Stimulated activated CD8-positive, alpha-beta memory T cell treated with anti-CD3 and anti-CD28 coated beads, Interleukin-7, amount 100 ng/mL, for 1 hour (primary cell): ENCODE measurements at places on chromosomes 11 and 22.

GRCh38 chr11:63756919-63757761 lies 11.4 kb downstream of the ZFTA start:
- no peak for DNase-seq

DNA sequence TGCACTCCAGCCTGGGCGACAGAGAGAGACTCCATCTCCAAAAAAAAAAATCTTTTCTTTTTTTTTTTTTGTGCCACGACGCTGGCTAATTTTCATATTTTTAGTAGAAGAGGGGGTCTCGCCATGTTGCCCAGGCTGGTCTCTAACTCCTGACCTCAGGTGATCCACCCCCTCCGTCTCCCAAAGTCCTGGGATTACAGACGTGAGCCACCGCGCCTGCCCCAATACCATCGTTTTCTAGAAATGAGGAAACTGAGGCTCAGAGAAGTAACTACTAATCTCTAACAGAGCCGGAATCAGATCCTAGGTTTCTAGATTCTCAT lies 13.5 kb downstream of the SSH3 start:
- no peak for DNase-seq

- DNase-seq = no peak
These were observed 14.3 kb downstream of the ADORA2A start for GRCh38 chr22:24441406-24442351.

DNA sequence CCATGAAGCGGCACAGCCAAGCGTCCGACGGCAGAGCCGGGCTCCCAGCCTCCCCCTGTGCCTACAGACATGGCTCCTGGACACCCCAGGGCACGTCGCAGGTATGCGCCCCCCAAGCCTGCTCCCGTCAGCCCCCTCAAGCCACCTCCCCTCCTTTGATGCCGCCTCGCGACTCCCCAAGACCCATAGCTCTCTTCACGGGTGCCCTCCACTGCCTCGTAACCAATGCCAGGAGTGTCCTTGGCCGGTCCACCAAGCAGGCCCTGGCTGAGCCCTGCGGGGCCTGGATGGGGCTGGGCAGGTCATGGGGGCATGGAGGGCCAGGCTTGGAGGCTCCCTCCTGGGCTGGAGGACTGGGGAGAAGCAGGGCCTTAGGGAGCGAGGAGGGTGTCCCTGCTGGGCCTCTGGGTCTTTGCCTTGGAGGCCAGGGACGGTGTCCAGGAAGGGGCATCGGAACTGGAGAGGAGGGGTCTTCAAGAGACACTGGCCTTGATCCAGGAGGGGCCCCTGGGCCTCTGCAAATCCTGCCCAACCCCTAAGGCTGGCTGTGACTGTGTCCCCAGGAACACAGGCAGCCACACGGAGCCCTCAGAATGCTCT lies 9.2 kb downstream of the ANO9 start:
- DNase-seq = no peak

- no peak for DNase-seq
These were observed 5.2 kb upstream of the LIF start for GRCh38 chr22:30251711-30252110.

GRCh38 chr11:41334007-41334933 lies 125.2 kb downstream of the LRRC4C start:
- no peak for DNase-seq

DNA sequence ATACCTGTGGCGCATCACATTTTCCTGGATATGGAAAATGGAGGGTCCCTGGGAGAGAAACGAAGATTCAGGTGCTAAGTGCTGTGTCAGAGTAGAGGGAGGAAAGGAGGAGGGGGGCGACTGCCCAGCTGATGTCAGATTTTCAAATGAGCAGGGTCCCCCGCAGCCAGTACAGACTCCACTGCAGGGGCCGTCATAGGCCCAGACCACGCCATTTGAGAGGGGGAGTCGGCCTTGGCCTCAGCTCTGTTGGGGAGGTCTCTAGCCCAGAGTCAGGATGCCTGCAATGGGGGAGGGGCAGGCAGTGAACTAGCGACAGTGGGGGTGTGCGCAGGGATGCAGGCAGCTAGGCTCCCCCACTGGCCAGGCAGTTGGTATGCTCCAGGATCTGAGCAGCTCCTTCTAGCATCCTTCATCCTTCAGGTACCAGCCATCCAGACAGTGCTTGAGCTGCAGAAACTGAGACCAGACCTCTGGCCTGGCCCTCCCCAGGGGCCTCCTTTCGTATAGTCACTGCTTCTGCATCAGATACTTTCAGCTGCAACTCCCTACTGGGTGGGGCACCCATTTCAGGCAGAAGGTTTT lies at the start of the genes BSCL2 and GNG3:
Gene BSCL2 (minus strand): TSS at position 148 of the 585 bp plus-strand sequence. CDS start 229 bp downstream, outside the sequence.
Gene GNG3 (plus strand): TSS at position 400 of the 585 bp plus-strand sequence. CDS start 620 bp downstream, outside the sequence.
- no peak for DNase-seq

GRCh38 chr22:36384766-36385481 lies 2.8 kb downstream of the MYH9 start:
- no peak for DNase-seq

DNA sequence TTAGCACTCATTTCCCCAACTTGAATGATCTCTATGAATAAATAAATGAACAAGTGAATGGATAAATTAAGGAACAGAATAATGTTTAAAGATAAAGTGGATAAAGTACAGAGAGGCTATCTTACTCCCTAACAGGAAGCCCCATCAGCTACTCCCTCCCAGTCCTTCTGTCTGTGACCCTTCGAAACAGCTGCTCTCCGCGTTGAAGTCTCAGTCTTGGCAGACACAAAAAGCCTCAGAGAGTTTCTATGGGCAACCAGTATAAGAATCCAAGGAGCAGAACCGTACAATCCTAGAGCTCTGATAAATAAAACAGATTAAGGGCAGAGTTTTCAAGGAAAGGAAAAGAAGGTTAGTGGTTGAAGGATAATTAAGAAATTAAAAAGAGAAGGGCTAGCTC lies 35.0 kb downstream of the GUCY1A2 start:
- no peak for DNase-seq

GRCh38 chr22:30877662-30878515 lies 90.7 kb downstream of the MORC2 start:
- DNase-seq = no peak

- DNase-seq = no peak
These were observed 226.1 kb upstream of the FAT3 start for GRCh38 chr11:91998481-91998880.

GRCh38 chr11:3823303-3823702 lies 14.9 kb downstream of the PGAP2 start:
- no peak for DNase-seq

DNA sequence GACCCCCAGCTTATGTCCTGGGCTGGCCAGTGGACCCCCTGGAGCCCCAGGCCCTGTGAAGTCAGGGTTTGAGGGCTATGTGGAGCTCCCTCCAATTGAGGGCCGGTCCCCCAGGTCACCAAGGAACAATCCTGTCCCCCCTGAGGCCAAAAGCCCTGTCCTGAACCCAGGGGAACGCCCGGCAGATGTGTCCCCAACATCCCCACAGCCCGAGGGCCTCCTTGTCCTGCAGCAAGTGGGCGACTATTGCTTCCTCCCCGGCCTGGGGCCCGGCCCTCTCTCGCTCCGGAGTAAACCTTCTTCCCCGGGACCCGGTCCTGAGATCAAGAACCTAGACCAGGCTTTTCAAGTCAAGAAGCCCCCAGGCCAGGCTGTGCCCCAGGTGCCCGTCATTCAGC lies 24.6 kb downstream of the CSF2RB start:
- DNase-seq = no peak

GRCh38 chr11:5040876-5041275 lies 5.5 kb upstream of the OR52J3 start:
- DNase-seq = no peak

GRCh38 chr11:85947431-85948272 lies 92.5 kb downstream of the CCDC83 start:
- no peak for DNase-seq

DNA sequence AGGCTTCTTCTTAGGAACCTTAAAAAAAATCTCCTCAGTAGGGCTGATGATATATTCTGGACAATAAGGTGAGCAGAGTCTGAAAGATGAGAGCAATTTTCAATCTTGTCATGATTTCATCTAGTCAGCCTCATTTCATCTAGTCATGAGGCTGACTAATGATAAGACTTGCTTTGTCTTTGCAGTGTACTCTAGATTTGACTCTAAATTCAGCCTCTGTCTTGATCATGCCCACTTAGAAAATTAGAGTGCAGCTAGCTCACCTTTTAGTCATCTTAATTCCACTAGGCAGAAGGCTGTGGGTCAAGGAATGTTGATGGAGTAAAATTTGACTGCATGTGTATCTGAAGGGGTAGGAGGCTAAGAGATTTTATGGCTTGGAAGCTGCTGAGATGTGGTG lies 5.5 kb downstream of the EHF start:
- no peak for DNase-seq

- DNase-seq = no peak
These were observed 36.7 kb downstream of the STIM1 start for GRCh38 chr11:3892156-3892555.

GRCh38 chr22:28983788-28984441 lies 77.7 kb downstream of the C22orf31 start:
- DNase-seq = no peak

GRCh38 chr11:127000981-127001380 lies 411 bp upstream of the KIRREL3 start:
- no peak for DNase-seq

- no peak for DNase-seq
These were observed 16.6 kb downstream of the PAK1 start for GRCh38 chr11:77457340-77457739.

DNA sequence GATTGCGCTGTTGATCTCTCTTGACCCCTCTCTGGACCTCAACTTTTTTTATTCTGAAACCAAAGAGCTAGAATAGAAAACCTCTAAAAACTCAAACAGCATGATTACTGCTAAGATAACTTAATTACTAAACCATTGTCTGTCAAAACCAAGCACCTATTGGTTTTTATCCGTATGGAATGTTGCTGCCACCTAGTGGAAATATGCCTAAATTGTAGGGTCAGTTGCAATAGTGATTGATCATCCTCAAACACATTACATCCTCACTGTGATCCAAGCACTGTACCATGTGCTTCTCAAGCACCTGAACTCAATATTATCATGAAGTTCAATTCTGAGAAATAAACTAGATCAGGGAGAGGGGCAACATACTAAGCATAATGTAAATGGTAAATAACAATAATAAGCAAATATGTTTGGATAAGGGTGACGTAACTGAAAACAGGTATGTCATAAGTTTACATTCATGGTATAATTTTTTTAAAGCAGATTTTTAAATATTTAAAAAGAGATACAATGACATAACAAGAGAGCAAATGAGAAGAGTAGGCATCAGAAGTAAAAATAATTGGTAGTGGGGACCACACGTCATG lies 3.8 kb upstream of the OR5A2 start:
- no peak for DNase-seq

- no peak for DNase-seq
These were observed 30.4 kb downstream of the POU2F3 start for GRCh38 chr11:120270386-120270785.

- peak; percentile 4 for DNase-seq
These were observed 599 bp downstream of the NPTXR start for GRCh38 chr22:38843201-38843656.

GRCh38 chr11:18722293-18722637 lies 3.7 kb downstream of the IGSF22 start:
- DNase-seq = no peak

DNA sequence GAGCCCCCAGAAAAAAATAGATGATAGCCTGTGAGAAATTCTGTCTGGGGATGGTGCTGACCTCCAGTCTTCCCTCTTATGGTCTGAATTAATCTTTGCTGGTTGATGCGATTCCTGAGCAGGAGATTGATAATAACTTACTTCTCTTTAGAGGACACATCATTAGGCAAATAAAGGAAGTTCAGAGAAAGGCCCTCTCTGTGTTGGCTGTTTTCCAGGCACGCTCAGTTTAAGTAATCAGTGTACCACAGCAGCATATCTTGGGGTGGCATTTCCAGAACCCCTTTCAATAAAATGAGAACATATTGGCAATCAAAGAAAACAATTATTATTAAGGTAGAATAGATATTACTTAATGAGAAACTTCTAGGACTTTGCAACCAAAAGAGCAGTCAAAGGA lies 1129.3 kb upstream of the RAG2 start:
- no peak for DNase-seq

GRCh38 chr11:47378836-47379170 lies 456 bp upstream of the SPI1 start:
- no peak for DNase-seq

- no peak for DNase-seq
These were observed 18.1 kb downstream of the TMPRSS13 start for GRCh38 chr11:117910941-117911655.

DNA sequence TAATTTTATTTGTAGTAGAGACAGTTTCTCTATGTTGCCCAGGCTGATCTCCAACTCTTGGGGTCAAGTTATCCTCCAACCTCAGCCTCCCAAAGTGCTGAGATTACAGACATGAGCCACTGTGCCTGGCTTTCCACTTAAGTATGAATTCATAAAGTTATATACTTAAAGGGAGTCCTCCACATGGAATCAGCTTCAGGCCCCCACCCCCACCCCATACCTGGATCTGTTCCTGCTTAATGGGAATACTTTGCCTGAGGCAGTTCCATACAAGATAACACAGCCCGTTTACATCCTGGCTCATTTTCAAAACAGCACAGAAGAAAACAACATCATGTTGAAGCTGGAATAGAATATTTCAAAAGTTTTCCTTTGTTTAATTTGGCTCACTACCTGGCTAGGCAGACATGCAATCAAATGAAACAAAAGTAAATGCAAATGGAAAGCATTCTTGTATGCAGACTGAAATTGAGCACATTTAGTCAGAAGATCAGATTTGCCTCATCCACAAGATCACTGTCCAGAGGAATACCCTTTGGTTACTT lies 82.4 kb downstream of the FAT3 start:
- no peak for DNase-seq

DNA sequence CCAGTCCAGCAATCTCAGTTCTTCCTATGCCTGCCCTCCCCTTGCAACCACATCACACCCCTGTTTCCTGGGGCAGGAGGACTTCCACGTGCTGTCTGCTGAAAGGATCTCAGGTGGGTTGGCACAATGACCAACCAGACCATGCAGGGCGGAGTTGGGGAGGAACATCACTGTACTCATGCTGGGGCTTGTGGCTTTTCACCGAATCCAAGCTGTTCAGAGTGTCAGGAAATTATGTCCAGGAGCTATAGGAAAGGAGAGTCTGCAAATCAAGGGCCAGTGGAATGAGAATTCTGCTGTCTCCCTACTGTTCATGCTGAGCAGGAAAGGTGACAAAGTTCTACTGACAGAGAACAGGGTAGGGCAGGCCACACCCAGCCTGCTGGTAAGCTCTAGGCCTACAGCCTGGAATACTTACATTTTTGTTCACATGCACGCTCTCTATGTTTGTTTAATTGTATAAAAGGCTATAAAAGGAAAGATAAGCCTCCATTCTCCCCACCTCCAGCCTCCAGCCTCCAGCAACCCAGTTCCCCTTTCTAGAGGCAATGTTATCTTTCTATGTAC lies 1.7 kb upstream of the PLAAT2 start:
- DNase-seq = no peak

GRCh38 chr11:61367406-61367805 lies 5.2 kb downstream of the TMEM138 start:
- no peak for DNase-seq
